ENCODE measurements at places on chromosomes 16 and 17. TPM values are rescaled to one million over a fixed set of nuclear protein-coding genes. Genes with fewer than 3 reads are reported as not detected.

DNA sequence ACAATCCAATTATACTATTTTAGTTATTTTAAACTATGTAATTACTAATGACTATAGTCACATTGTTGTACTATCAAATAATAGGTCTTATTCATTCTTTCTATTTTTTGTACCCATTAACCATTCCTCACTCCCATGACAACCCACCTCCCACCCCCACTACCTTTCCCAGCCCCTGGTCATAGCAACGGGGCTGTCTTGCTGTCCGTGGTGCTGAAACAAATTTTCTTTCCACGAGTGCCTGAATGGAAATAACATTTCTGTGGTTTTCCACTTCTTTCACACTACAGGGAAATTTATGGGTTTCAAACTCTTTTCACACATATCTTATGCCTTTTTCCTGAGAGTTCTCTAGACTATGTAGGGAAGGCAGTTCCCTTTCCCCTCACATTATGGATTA is 326.6 kb downstream of the PHKB start:
- DNase-seq = no peak

GRCh38 chr17:4853208-4853671 is 20.1 kb downstream of the MINK1 start:
- DNase-seq = no peak

DNA sequence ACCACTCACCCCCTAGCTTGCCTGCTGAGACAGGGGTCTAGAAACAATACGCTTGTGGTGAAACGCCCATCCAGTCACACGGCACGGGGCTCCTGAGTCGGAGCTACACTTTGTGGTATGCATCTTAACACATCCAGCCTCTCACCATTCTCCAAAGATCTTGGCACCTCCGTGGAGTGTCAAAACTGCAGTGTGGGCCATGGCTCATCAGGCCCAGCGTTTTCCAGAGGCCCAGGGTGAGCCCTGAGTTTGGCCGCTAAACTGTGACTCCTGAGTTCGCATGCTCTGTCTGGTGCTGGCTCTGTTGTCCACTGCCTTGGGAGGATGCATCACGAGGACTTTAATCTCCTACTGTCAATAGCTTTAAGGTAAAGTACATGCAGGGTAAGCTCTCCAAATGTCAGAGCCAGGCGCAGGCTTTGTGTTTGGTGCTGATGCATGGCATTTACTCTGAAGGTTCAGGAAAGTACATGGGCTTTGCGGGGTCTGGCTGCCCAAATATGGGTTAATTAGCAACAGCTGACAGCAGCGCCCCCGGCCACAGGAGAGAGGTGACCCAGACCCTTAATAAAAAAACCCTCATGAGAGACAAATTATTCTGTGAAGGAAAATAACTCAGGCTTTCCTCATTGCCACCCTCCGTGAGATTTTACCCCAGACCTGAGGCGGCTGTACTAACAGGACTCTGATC is 118.4 kb downstream of the CCDC182 start:
- DNase-seq = no peak

DNA sequence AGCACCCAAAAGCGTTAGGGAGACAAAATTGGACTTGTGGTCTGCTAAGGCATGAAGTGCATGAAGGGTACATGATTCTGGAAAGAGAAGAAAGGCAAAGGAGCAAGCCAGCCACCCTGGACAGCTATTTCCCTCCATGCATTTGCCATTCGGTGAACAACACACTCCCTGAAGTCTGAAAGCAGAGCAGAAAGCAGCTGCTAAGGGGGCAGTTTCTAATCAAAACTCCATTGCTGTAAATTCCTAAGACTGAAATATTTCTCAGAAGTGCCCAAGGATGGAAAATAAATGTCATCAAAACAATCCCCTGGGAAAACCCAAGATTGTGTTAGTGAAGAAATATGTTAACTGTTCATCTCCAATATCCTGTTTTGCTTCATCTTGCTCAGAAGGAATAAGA is 44.3 kb downstream of the PMP22 start:
- DNase-seq = no peak

GRCh38 chr17:30302241-30302640 is 10.5 kb upstream of the BLMH start:
- no peak for DNase-seq

- no peak for DNase-seq
These were observed 252.1 kb downstream of the PHKB start for GRCh38 chr16:47713225-47713595.

- DNase-seq = peak; percentile 8
These were observed 1.3 kb downstream of the SLX4 start for GRCh38 chr16:3609895-3610697.

DNA sequence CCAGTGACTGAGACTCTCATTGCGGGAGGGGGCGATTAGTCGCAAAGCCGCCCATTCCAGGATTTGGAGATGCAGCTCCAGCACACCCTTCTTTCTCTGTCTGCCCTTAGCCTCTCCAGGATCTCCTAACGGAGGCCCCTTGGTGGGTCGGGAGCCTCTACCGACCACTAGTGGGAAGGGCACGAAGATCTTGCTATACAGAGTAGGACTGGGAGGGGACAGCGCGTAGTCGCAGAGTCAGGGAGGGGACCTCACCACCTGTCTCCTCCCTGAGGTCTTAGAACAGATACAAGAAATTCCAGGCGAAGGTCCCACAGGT is 588 bp upstream of the SMTNL2 start:
- DNase-seq = no peak

OR1A1 gene
- not detected for total RNA-seq

NOD2 gene
- 1.8 TPM for total RNA-seq

SKAP1 gene
- 4.0 TPM for total RNA-seq

ALDH3A1 gene
- total RNA-seq = 1.8 TPM

CDH5 gene
- 10.4 TPM for total RNA-seq

KIF19 gene
- 2.3 TPM for total RNA-seq

SCIMP gene
- total RNA-seq = 0.33 TPM

Data from body of pancreas (tissue), 4 donors.